NB4 (cell line): ENCODE measurements at places on chromosomes 16 and 17.

GRCh38 chr16:79874391-79874790 is 273.9 kb upstream of the MAF start:
- DNase-seq, result no peak

GRCh38 chr17:3735515-3735914 is 11.8 kb downstream of the HASPIN start:
- DNase-seq, result no peak

DNA sequence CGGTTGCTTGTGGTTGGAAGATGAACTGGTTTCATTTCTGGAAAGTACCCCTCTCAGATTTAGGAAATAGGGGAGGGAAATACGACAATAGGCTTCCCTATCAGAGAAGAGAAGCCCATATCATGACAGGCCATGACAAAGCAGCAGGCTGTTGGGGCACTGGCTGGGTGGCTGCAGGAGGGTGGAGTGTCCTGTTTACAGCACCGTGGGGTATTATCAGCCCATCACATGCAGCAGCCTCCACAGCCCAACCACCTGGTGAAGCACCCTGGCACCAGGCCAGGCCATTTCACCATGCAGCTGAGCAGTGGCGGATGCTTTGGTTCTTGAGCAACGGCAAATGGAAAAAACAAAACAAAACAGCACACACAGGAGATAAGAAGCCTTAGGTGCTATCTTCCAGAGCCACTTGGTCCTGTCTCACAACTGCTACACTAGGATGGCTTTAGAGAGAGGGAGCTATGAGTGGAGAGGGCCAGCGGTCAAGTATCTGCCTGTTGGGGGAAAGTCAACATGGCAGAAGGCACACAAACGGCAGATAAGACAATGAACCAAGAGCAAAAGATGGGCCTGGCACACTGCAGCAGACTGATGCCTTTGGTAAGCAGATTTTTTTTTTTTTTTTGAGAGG is 24.2 kb downstream of the FAM117A start:
- peak; percentile 98 for DNase-seq

DNA sequence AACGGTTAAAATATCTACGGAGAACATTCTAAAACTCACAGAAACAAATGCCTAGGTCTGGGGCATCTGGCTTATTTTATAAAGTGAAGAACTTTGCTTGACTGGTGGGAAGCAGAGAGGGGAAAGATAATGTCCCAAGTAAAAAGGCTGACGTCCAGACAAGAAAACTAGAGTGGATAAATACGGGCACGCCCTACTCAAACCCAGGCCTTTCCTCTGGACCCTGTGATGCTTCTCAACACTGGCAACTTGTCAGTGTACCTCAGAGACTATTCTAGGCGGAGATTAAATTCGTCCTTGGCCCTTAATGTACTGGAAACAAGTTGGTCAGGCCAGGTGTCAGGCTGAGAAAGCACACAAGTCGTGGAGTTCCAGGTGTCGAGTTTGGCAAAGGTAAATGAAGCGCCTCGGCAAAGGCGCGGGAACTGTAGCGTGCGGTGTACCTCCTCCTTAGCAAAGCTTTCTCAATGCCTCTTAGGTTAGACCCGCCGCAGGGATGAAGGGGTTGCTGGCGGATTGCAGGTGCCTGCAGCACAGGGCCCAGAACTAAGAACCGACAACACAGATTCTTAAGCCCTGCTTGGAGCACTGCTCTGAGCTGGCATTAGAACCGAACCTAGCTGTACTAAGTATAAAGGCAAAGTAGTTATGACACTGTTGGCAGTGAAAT is 668 bp upstream of the UNK start:
- DNase-seq, result no peak

- no peak for DNase-seq
Observed at GRCh38 chr17:21823090-21823489, 130.8 kb downstream of the KCNJ18 start.

DNA sequence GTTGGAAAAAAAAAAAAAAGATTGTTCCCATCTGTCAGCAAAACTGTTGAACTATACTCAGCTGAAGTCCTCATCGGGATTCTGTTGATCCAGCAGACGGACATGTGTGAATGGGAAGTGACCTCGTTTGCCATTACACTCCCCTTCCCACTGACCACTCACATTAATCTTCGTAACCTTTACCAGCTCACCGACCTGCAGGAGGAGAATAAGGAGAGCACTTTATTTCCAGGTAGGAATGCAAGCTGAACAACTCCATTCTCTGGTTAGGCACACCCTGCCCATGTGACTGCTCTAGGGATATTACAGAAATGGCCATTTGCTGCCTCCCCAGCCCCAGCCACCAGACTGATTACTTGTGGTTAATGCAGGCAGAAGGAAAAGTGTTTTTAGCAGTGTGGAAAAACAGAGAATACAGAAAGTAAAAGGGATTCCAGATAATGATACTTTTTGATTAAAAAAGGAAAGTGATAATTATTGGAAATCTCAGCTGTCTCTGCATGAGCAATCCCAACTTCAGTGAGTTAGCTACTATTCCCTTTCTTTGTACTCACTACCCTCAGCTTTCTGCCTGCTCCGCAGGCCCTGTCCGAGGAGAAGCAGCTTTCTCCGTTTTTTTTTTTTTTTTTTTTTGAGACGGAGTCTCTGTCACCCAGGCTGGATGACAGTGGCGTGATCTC is 23.6 kb upstream of the YWHAE start:
- no peak for DNase-seq

- DNase-seq, result no peak
Observed at GRCh38 chr17:8264836-8265542, 15.9 kb downstream of the PFAS start.

DNA sequence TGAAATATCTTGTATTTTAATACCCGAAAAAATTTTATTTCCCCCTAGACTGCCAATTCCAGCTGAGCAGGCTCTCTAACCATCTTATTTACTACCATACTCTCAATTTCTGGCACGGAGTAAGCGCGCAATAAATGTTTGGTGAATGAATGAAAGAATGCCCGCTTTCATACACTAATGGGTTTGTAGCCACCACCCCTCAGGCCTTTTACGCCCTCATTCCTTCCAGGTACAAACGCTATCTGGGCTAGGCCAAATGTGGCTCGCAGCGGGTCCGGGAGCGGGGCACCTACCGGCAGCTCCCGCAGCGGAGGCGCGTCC is 536 bp upstream of the PLD2 start:
- DNase-seq, result no peak

GRCh38 chr16:66041907-66042306 is 324.6 kb upstream of the CDH5 start:
- DNase-seq, result no peak

DNA sequence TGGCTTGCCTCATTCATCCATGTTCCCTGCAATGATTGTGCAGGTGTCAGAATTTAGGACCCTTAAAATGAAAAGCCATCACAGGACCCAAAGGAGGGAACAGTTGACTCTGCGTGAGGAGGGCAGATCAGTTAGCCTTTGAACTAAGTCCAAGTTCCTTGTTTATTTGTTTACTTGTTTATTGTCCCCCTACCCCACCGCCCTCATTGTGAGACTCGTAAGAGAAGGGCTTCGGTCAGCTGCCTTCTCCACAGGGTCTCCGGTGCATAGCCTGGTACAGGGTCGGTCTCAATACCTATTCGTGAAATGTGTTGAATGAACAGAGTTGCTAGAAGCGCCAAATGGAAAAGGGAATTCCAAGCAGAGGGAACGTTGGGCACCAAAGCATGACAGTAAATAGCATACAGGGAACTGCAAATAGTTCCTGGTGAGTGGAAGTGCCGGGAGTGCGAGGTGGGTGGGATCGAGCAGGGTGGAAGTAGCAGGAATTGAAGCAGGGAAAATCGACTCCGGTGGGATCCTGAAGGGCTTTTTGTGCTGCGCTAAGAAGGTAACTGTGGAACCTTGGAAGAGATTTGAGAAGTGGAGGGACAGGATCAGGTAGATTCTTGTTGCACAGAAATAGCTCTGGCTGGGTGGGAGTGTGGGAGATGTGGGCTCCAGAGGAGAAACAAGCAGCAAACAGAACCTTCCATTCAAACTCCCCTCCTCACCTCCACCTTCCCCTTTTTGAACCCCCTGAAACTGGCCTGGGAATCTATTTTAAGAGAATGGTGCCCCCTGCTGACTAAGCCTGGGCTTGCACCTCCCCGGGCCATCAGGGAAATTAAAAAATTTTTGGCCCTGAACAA is 12.7 kb downstream of the SLC35B1 start:
- DNase-seq, result peak; percentile 71

DNA sequence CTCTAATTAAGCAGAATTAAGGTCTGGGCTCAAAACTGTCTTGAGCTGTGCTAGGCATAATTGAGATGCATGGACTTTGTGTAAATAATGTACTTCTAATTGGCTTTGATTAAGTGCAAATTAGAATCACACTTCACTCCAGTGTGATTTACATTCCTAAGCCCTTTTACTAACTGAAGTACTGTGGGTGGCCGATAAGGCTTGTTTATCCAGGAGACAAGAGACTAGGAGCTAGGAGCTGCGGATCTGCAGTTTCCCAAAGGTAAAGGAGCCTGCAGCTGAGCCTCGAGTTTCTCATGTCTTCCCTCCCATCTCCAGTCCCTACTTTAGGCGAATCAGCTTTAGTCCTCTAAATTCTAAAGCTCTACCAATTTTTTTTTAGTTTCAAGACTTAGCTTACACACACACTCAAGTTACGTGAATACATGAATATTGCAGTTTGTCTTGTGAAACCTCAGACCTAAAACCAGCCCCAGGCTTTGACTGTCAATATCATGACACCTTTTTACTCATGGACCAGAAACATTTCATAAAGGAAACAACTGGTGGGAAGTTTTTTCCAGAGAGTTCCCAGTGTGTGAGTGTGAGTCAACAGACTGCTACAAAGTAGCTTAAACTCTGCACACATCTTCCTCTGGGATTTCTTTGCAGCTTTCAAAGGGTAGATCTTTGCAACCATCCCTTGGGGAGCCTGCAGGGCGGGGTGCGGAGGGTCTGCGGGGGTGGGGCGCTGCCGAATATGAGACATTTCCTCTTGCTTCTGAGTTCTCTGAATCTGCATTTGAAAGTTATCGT is 113.9 kb upstream of the TBX2 start:
- no peak for DNase-seq

DNA sequence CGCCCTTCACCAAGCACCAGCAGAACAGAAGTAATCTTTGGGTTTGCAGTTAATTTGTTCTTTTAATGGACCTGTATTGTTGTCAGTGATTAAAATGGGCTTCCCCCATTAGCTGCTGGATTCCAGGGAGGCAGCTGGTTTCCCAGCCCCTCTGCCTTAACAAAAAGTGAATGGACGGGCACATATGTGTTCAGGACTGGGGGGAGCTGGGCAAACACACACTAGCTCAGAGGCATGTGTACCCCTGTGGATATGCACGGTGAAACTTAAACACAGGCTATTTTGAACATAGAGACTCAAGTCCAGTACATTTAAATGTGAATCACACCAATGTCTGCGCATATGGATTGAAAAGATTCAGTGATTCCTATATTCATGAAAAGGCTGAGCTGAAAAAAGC is 25.5 kb upstream of the TMEM132E start:
- DNase-seq, result no peak

- DNase-seq, result no peak
Observed at GRCh38 chr16:54359081-54359480, 72.5 kb upstream of the IRX3 start.

DNA sequence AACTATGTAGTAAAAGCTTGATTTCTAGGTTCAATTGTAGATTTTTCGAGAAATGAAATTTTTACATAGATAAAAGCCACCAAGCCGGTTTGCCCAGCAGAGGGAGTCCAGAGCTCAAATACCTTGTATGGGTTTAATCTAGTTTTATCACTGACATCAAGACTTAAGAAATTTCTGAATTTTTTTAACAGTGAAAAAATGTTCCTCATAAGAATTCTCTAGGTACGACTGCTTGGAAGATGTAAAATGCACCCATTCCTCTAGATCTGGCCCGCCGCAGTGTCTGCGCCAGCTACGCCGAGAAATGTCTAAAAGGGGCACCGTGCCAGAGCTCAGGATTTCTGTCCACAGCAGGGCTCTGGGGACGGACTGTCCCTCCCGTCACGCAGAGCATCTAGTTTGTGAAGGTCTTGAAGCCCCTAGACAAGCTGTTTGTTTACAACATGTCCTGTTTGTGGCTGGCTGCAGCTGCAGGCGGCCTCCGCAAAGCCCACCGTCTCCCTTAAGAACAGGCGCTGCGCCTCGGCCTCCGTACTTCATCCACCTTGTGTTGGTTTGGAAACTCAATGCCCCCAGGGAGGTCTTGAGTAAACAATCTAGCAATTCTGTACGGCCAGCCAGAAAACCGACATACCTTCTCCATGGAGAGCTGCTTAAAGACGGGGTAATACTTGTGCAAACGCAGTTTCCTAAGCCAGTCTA is 24.8 kb downstream of the MAP1LC3B start:
- peak; percentile 47 for DNase-seq

GRCh38 chr17:55683550-55684315 is 38.9 kb downstream of the TMEM100 start:
- DNase-seq, result no peak

DNA sequence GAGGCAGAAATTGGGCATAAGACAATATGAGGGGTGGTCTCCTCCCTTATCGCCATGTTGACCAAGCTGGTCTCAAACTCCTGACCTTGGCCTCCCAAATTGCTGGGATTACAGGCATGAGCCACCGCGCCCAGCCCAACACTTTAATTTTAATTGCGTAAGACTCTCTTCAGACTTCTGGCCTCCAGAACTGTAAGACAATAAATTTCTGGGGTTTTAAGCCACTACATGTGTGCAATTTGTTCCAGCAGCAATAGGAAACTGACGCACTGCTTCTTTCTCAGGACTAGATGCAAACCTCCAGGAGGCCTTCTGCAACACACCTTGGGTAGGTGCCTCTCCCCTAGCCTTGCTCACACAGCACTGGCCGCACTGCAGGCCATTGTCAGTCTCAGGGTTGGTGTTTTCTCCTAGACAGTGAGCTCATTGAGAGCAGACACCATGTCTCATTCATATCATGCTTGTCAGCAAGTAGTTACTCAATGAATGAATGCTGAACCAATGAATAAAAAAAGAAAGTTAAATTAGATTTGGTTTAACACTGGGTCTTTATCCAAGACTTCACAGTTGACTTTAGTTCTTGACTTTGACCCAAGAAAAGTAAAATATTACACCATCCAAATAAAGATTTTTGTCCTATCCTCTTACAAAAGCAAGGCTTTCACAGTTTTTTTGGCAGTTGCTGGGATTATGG is 5.5 kb upstream of the ACSF2 start:
- peak; percentile 24 for DNase-seq

- DNase-seq, result no peak
Observed at GRCh38 chr16:83075956-83076355, 449.2 kb downstream of the CDH13 start.

GRCh38 chr16:54194334-54194743 is 92.2 kb downstream of the IRX3 start:
- peak; percentile 86 for DNase-seq
